ENCODE measurements at places on chromosomes 6 and 20.
A peak's percentile ranks its signal among the peaks of the same experiment; 100 is the strongest.

- no peak for DNase-seq
These were observed 57.6 kb downstream of the MEP1A start for GRCh38 chr6:46850792-46851191.

GRCh38 chr6:144064402-144065212 is 30.8 kb downstream of the SF3B5 start:
- peak; percentile 53 for DNase-seq

DNA sequence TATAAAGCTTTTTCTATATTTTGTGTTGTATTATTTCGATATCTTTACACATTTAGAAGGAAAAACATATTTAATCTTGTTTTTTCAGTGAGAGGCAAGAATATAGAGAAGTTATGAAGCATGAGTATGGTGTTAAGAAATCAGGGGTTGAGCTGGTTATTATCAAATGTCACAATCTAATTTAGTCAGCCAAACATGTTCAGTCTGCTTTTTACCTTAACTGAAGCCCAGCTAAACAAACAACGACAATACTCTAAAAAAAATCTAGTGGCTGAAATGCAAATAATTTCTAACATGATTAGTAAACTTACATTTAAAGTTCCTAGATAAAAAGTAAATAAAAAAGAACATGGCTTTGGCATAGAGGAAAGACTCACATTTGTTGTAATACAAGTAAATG is 433.8 kb upstream of the NRSN1 start:
- no peak for DNase-seq

DNA sequence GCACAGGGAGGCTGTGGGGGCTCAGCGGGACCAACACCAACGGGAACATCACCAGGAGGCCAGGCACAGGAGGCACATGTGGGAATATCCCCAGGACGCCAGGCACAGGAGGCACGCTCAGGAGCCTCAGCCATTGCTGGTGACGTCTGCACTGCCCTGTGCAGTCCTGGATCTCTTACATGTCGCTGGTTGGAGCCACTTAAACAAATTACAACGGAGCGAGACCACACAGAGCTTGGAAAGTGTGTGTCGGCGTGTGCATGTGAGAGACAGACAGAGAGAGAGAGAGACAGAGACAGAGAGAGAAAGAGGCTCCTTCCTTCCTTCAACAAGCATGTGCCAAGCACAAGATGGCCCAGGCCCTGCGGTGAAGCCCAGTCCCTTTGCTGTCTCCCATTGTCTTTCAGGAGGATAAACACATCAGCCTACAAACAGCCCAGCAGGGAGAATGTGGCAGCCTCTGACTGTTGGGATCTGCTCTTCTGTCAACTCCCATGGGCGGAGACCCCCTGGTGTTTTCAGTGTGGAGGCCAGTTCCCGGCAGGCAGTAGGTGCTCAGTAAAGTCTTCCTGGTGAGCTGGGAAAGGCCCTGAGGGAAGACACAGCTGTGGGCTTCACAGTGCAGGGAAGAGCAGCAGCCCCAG is 112.7 kb upstream of the THBS2 start:
- DNase-seq = no peak

GRCh38 chr20:38870733-38871559 is 55.3 kb upstream of the FAM83D start:
- DNase-seq = peak; percentile 23

DNA sequence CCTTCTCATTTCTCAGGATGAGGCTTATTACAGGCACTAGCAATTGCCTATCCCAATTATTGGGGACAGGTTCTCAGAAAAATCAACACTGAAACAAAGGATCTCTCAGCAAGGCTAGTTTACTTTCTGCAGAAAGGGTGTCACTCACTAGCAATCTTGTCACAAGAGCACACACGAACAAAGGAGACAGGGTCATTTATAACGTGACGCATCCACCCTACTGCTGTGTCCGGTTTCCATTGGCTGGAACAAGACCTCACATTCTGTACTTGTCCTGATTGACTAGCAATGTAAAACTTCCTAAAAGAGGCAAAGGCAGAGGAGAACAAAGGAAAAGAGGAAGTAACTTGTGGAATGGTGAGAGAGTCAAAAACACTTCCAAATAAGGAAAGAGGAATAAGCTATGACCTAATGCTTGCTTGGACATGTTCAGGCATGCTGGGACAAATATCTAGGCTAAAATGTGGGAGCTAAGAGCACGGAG is 160.2 kb upstream of the STXBP5 start:
- DNase-seq = no peak

DNA sequence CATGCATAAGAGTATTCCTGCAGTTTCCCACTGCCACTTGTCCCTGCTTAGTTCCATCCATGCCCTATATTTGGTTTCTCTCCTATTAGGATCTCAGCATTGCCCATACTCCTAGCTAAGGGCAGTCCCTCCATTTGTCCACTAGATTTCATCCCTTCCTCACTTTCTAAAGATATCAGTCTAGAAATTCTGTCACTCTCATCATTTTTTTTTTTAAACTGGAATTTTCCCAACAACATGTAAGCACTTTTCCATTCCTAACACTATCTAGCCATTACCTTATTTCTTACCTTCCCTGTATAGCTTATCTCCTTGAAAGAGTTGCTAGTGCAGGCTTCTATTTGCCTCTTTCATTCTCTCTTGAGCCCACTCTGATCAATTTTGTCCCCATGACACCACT is 312.2 kb downstream of the BTBD3 start:
- DNase-seq = no peak

DNA sequence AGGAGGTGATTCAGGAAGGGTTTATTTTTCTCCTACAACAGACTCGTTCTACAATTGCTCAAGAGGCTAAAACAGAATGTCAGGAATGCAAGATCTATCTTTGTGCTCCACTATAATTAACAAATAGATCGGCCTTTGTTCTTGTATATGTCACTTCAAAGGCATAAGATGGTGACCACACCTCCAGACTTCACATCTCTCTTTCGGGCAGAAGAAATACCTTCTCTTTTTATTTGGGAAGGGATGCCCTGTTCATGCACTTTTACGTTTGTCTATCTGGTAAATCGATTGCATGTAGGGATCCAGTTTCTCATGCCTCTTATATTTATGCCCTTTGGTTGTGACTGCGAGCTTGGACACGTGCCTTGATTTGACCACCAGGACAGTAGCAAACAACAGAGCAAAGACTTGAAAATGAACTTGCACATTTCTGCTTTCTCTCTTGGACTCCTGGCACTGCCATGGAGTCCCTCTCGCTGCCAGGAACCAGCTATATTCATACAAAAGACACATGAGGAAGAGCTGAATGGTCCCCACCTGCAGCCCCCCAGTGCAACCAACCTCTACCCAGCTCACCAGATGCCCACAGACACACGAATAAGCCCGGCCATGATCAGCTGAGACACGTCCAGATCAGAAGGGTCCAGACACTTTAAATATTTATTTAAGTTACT is 219.8 kb upstream of the STXBP5 start:
- no peak for DNase-seq

- no peak for DNase-seq
These were observed 2.7 kb downstream of the KCNQ2 start for GRCh38 chr20:63469713-63470101.

DNA sequence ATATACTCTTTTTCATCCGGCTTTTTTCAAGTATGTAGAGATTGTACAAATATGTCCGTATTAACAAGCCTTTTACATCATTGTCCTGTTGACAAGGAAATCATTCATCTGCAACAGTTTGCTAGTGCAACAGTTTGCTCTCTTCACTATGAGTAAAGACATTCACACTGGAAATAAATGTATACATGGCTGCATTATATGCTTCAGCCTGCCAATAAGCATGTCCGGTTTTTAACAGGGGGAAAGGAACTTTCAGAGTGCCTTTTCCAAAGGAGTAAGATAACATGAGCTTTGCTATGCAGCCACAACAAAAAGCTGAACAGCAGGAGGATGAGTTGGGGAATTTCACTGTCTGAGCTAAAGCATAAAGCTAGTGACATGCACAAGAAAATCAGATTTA is 99.4 kb upstream of the ADTRP start:
- DNase-seq = no peak

Measured in CD4-positive, alpha-beta T cell treated with Interleukin-1 beta for 1 hour (primary cell).